ENCODE measurements at places on chromosomes 3 and 15. TPM values are rescaled to one million over a fixed set of nuclear protein-coding genes. Genes with fewer than 3 reads are reported as not detected.

The ARPP21 gene
- 22.7 TPM for total RNA-seq

The SLC28A1 gene
- 0.16 TPM for total RNA-seq

The ZNF197 gene
- 59.5 TPM for total RNA-seq

The LYZL4 gene
- not detected for total RNA-seq

The TTLL13 gene
- total RNA-seq: not detected

The CHRM5 gene
- 6.8 TPM for total RNA-seq
